Heart left ventricle (tissue), 16 donors: ENCODE measurements at places on chromosomes 3 and 15.

DNA sequence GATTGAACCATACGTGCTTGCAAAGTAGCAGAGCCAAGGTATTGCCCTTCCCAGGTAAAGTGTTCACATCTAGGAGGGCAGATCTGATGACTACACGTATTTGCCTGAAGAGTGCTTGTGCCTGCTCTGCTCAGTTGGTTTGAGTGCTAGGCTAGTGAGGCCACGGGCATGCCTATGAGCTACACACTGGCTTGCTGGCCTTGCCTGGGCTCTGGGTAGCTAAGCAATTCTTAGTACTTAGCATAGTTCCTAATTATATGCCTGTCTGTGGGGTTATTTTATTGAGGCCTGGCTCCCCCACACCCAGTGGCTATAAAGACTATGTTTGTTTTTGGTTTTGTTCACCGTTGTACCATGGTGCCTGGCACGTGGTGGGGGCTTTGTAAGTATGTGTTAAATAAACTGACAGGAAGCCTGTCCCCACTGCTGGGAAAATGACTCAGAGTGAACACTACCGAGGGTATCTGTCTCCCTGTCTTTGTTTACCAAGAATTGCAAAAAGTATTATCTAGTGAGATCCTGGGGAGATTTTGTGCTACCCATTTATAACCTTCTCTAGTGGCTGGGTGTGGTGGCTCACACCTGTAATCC is 72.1 kb upstream of the ETV5 start:
- peaks cover 8% of the 10 kb centered on the region for H3K36me3 ChIP-seq
- H3K4me3 ChIP-seq, result no peak overlapping the region
- H3K4me1 ChIP-seq, result peaks cover 10% of the 10 kb centered on the region
- no peaks in the 10 kb centered on the region for H3K27me3 ChIP-seq
- H3K27ac ChIP-seq, result no peak overlapping the region

DNA sequence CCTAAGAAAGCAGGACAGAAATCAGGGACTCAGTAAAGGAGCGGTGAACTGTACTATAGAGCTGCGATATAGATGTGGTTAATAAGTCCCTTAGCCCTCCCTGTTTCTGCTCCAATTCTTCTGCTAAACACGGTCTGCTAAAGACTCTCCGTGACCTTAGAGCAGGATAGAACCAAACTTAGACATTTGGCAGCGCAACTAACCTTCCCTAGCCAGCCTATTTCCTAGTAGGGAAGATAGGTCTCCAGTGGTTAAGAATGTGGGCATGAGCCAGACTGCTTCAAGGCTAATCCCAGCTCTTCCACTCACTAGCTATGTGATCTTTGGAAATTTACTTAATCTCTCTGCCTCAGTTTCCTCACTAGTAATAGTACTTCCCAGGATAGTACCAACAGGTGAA is 193.6 kb upstream of the IL12A start:
- peak overlapping the region; percentile 64 for H3K27ac ChIP-seq
- H3K27me3 ChIP-seq, result no peaks in the 10 kb centered on the region
- H3K4me3 ChIP-seq, result no peak overlapping the region
- no peaks in the 10 kb centered on the region for H3K36me3 ChIP-seq

DNA sequence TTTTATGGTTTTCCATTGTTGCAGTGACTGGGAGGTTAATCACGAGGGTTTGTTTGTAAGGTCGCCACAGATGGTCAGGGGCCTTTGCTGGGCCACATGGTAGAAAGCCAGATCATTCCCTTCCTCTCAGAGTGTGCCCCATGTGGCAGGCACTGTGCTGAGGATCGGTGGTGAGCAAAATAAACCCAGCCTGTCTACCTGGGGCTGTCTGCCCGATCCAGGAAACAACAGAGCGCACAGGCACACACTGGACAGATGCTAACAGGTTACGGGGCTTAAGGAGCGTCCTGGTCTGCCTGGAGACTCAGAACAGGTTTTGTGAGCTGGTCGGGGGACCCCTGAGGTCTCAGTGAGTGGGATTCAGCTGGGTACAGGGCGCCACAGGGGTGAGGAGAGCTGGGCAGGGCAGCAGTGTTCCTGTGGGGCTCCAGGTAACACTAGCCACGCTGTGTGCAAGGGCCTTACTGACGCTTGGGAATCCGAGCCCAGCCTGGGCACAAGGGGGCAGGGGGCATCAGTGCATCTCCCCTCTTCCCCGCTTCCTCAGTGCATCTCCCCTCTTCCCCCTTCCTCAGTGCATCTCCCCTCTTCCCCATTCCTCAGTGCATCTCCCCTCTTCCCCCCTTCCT is 136.4 kb downstream of the DNAJB8 start:
- H3K27me3 ChIP-seq, result no peaks in the 10 kb centered on the region
- no peak for DNase-seq
- H3K4me3 ChIP-seq, result no peak overlapping the region
- H3K36me3 ChIP-seq, result no peaks in the 10 kb centered on the region
- H3K4me1 ChIP-seq, result no peaks in the 10 kb centered on the region

GRCh38 chr15:69315402-69316110 is 16.8 kb downstream of the PAQR5 start:
- H3K4me3 ChIP-seq, result no peak overlapping the region
- H3K36me3 ChIP-seq, result no peaks in the 10 kb centered on the region
- no peak for DNase-seq
- H3K4me1 ChIP-seq, result no peaks in the 10 kb centered on the region

GRCh38 chr3:94064243-94064860 is 1.5 kb downstream of the NSUN3 start:
- H3K4me1 ChIP-seq, result peaks cover 25% of the 10 kb centered on the region
- no peak for DNase-seq
- H3K27me3 ChIP-seq, result no peaks in the 10 kb centered on the region
- H3K36me3 ChIP-seq, result no peaks in the 10 kb centered on the region
- no peak overlapping the region for H3K4me3 ChIP-seq

- no peak for DNase-seq
- no peaks in the 10 kb centered on the region for H3K36me3 ChIP-seq
- H3K4me3 ChIP-seq, result no peak overlapping the region
- no peaks in the 10 kb centered on the region for H3K27me3 ChIP-seq
- no peak overlapping the region for H3K27ac ChIP-seq
Measured at GRCh38 chr15:88645171-88646087, 6.6 kb downstream of the ISG20 start.

GRCh38 chr15:89441295-89441812 is 55.0 kb downstream of the RHCG start:
- no peaks in the 10 kb centered on the region for H3K36me3 ChIP-seq
- DNase-seq, result no peak
- H3K4me3 ChIP-seq, result no peak overlapping the region
- H3K4me1 ChIP-seq, result no peaks in the 10 kb centered on the region

DNA sequence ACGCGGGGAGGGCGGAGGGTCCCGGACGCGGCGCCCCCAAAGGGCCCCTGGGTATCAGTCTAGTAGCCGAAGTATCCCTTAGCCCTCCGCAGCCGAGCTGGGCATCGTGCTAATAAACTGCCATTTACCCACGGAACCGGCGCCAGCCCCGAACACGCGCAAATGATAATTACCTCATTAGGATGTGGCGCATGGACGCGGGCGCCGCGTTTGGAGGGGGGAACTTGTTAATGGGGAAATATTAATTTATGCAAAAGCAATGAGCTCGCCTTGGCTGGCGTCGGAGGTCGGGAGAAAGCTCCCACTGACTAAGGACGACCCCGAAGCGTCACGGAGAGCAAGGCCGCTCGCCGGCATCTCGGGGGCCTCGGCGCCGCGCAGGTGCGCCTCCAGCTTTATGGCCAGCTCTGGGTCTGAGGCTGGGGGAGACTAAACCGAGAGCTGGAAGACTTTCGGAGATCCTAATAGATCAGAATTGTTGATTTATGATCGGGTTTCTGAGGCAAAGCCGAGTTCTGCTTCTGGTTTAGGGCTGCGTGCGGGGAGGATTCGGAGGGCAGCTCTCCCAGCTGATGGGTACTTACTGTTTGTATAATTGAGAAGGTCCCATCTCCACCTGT is 474 bp upstream of the FEZF2 start:
- no peak overlapping the region for H3K27ac ChIP-seq
- H3K4me3 ChIP-seq, result peak overlapping the region; percentile 13
- H3K36me3 ChIP-seq, result no peaks in the 10 kb centered on the region
- DNase-seq, result no peak
- peaks cover 7% of the 10 kb centered on the region for H3K4me1 ChIP-seq
- peaks cover 100% of the 10 kb centered on the region for H3K27me3 ChIP-seq

- no peak overlapping the region for H3K27ac ChIP-seq
- H3K27me3 ChIP-seq, result no peaks in the 10 kb centered on the region
- H3K36me3 ChIP-seq, result peaks cover 5% of the 10 kb centered on the region
- no peak overlapping the region for H3K4me3 ChIP-seq
Measured at GRCh38 chr3:17290894-17291293, 406.1 kb downstream of the PLCL2 start.

DNA sequence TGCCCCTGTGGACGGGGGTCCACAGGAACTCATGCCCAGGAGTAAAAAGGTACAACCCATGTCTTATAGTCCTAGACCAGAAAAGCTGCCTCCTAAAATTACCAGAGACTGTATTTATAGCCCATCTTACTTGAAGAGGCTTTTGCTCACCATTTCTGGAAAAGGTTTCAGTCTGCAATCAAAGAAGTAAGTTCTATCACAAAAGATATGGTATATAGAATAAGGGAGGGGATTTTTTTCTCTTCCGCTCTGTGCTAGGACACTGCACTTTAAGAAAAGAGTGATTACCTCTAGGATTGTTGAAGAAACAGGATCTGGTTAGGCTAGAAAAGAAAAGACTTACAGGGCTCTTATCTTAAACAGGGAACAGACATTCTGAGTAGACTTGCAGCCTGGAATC is 2.6 kb downstream of the SSUH2 start:
- H3K36me3 ChIP-seq, result no peaks in the 10 kb centered on the region
- peaks cover 6% of the 10 kb centered on the region for H3K4me1 ChIP-seq
- no peak overlapping the region for H3K27ac ChIP-seq
- no peak for DNase-seq
- no peak overlapping the region for H3K4me3 ChIP-seq

GRCh38 chr3:171018156-171018935 is 8.2 kb downstream of the SLC2A2 start:
- no peak for DNase-seq
- H3K4me3 ChIP-seq, result no peak overlapping the region
- no peaks in the 10 kb centered on the region for H3K4me1 ChIP-seq
- H3K36me3 ChIP-seq, result no peaks in the 10 kb centered on the region
- H3K27me3 ChIP-seq, result peaks cover 3% of the 10 kb centered on the region
- no peak overlapping the region for H3K27ac ChIP-seq

- H3K27ac ChIP-seq, result no peak overlapping the region
- no peaks in the 10 kb centered on the region for H3K36me3 ChIP-seq
- H3K4me3 ChIP-seq, result no peak overlapping the region
- DNase-seq, result no peak
Measured at GRCh38 chr3:117586161-117586560, 876.6 kb downstream of the TUSC7 start.

GRCh38 chr3:116386168-116386567 is 59.1 kb downstream of the LSAMP start:
- H3K4me1 ChIP-seq, result no peaks in the 10 kb centered on the region
- no peak overlapping the region for H3K27ac ChIP-seq
- H3K4me3 ChIP-seq, result no peak overlapping the region
- DNase-seq, result no peak

DNA sequence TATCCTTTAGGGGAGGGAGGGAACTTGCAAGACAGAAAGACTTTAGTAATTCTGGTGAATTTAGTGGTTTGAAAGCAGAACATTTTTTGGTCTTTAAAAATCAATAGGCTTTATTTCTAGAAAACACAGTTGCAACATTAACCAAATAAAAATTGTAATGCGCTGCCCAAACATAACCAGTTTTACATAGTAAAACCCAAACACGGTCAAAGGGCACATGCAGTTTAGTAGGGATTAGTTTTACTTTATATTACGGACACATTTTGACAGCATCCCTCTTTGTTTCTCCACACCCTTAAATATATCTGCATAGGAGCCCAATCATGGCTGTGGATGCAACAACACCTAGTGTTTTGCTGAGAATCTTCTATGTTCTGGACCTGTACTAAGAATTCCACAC is 156.7 kb downstream of the NR2F2 start:
- H3K4me3 ChIP-seq, result no peak overlapping the region
- H3K4me1 ChIP-seq, result no peaks in the 10 kb centered on the region
- no peaks in the 10 kb centered on the region for H3K36me3 ChIP-seq

DNA sequence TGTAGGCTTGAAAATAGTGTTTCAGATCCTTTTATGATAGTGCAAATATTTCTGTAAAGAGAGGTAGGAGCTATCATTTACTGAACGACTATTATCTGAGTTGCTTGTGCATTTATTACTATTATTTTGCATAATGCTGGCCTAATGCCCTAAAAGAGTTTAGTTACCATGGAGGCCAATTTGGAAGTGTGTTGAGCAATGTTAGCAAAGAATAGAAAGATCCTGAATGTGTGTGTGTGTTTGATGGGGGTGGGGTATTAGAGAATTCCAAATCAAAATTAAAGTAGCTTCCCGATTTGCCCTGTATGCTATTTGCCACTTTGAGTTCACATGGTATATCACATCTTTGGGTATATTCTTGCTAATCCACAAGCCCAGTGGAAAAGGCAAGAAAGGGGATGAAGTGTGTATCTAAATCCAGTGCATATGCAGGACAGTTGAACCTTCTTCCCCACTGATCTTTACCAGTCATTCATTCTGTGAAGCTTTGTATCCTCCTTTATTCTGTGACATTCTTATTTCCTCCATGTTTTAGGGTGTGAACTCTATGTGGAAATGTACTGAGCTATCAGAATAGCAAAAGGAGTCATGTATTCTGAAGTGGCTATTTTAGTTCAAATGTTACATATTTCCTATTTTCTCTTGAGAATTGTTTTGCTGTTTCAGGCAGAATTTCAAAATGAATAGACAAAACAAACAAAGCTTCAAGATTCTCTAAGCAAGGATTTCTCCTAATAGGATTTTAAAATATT is 45.7 kb upstream of the PLSCR5 start:
- H3K4me3 ChIP-seq, result no peak overlapping the region
- no peaks in the 10 kb centered on the region for H3K36me3 ChIP-seq
- H3K4me1 ChIP-seq, result no peaks in the 10 kb centered on the region
- no peak for DNase-seq

DNA sequence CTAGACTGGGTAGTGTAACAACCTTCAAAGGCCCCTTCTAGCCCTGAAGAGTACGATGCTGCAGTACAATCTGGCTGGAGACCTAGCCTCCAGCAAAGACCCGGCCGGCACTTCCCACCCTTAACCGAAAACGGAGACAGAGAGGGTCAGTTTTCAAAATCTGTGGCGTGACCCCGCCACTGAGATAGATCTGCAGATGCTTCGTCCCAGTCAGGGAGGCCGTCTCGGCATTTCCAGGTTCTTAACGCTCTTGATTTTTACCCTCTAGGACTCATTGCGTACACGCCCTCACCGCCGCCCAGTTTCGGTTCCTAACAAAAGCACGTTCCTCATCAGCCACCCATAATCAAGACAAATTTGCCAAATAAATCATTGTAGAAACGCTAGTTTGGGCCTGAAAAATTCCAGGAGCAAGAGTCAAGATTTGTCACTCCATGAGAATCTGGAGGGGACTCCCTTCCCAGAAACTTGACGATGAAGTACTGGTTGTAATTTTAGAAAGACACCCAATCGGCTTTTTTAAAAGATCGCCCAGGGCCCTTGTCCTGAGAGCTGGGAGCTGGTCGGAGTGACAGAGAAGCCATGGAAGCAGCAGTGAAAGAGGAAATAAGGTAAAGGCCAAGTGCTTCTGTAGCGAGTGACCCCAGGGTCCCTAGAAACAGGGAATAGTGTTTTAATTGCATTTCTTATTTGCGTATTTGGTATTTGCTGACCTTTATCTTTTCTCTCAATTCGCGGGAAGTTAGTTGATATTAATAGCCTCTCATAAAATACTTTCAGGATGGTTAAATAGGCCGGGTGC is 868 bp upstream of the TMEM87A start:
- H3K4me3 ChIP-seq, result peak overlapping the region; percentile 66
- peaks cover 43% of the 10 kb centered on the region for H3K4me1 ChIP-seq
- H3K27me3 ChIP-seq, result no peaks in the 10 kb centered on the region
- peak overlapping the region; percentile 96 for H3K27ac ChIP-seq
- H3K36me3 ChIP-seq, result peaks cover 25% of the 10 kb centered on the region

- H3K4me3 ChIP-seq, result no peak overlapping the region
- H3K4me1 ChIP-seq, result no peaks in the 10 kb centered on the region
- peak overlapping the region; percentile 68 for H3K27ac ChIP-seq
Measured at GRCh38 chr3:42762046-42762724, 10.9 kb downstream of the CCDC13 start.
